ENCODE measurements at places on chromosomes 2 and 18. TPM values are rescaled to one million over a fixed set of nuclear protein-coding genes. Genes with fewer than 3 reads are reported as not detected.

- DNase-seq: no peak
Measured at GRCh38 chr2:12080360-12080759, 333.9 kb downstream of the LPIN1 start.

DNA sequence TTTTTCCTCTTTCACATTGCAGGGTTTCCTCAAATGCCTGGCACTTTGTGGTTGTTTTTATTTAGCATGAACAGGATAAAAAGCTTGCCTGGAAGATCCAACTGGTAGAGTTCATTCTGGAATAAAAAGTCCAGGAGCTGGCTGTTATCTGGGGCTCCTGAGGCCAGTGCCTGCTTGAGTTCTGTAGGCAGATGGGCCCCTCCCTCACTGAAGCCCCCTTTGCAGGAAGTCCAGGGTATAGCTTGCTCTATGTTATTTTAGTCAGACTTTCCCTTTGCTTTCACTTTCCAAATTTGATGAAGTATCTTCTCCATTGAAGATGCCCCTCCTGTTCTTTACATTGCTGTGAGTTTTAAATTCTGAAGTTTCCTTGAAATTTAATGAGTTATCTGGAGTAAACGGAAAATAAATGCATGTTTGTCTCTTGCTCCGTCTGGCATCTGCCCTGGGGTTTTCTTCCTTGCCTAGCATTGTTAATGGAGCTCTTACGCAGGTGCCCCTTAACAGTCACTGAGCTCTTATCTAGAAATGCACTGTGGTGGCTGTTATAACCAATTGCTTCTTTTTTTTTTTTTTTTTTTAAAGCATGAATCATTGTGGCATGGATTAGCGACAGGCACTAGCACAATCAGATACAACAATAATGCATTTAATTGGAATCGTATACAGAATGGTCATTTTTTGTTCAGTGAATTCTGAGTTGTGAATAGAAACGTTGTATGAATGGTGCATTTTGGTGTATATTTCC, 27.0 kb upstream of the LPIN1 start:
- no peak for DNase-seq

DNA sequence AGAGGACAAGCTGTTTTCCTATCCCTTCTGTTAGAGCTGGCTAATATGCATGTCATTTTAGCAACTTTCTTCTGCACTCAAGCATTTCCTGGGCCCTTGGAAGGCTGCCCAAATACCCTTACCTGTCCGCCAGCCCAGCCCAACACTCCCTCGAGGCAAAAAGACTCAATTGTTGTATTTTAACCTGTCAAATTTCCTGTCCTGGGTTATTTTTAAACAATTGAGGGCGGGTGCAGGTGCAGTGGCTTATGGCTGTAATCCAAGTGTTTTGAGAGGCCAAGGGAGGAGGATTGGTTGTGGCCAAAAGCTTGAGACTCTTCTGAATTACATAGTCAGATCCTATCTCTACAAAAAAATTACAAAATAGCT, 125.0 kb upstream of the ARHGAP28 start:
- DNase-seq: peak; percentile 9

- DNase-seq: no peak
Measured at GRCh38 chr2:97932975-97933662, 62.6 kb downstream of the TMEM131 start.

The AGXT gene
- total RNA-seq: not detected

DNA sequence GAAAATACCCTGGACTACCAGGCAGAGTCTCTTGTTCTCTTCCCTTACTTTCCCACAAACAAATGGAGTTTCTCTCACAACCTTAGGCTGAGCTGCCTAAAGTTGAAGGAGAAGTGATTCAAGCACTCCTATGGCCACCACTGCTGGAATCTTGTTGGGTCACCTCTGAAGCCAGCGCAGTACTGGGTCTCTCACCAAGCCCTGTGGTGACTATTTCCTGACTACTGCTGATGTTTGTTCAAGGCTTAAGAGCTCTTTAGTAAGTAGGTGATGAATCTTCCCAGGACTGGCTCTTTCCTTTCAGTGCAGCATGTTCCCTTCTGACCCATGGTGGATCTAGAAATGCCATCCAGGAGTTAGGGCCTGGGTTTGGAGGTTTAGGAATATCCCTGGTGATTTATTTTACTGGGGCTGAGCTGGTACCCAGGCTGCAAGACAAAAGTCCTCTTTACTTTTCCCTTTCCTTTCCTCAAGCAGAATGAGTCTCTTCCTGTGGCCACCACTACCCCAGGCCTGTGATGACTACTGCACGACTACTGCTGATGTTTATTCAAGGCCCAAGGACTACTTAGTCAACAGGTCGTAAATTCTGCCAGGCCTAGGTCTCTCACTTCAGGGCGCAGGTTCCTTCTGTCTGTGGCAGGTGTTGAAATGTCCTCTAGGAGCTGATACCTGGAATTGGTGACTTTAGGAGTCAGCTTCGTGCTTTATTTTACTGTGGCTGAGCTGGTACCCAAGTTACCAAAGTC, 121.8 kb downstream of the SLC4A10 start:
- peak; percentile 16 for DNase-seq

DNA sequence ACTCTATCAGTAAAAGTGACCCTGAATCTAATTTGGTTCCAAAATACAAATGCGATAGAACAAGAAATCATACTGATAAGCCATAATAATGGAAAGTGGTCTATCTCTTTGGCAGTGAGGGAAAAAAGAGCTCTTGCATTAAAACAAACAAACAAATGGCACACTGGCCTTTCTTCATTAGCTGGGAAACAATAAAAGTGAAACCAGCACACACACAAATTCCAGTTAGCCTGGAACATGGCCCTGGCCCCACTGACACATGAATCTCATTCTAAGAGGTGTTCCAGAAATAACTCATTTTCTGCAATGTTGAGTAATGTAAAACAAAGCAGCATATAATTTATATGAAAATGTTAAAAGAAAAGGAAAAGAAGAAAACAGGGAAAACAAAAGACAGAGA, 79.3 kb upstream of the TGFA start:
- no peak for DNase-seq

DNA sequence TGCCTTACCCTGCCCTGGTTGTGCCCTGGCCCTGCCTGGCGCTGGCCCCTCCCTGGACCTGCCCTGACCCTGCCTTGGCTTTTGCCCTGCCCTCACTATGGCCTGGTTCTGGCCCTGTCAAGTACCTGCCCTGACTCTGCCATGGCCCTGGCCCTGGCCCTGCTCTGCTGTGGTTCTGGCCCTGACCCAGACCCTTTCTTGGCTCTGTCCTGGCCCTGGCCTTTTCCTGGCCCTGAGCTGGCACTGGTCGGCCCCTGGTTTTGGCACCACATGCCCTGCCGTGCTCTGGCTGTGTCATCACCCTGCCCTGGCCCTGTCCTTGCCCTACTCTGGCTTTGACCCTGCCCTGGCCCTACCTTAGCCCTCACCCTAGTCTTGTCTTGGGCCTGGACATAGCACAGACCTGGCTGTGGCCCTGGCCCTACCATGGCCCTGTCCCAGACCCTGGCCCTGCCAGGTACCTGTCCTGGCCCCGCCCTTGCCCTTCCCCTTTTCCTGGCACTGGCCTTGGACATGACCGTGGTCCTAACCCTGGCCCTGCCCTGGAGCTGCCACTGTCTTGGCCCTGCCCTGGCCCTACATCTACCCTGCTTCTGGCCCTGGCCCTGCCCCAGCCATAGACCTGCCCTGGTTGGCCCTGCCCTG, 4.8 kb upstream of the ANKRD62 start:
- no peak for DNase-seq

DNA sequence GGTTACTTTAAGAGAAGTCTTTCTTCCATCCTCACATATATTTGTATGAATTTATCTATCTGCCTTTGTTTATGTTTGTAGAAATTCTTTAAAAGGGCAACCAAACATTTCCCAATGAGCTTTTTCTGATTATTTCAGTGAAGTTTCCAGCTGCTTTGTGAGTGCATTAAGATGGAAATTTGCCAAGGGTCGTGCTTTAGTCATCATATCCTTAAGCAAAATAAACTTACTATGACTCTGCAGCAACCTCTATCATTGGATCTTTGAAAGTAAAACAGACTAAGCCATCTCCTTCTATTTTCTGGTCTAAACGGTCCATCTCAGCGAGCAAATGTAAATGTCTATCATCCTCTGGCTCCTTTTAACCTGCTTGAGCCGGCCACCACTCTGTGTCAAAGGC, 489.3 kb downstream of the SOX11 start:
- DNase-seq: peak; percentile 18

DNA sequence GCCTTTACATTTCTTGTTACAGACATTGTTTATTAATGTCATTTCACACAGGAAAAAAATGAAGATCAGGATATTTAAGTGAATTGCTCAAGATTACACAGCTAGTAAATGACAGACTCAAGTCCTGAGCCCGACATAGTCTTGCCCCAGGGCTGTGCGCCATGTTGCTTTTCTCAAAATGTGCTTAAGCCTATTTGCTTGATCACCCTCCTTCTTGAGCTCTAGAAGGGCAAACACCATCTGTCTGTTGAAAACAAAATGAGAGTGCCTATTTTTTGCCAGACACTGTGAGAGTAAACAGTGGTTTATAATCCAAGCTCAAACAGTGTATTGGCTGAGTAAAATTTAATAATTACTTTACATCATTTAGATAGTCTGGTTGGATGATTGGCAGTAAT, 34.8 kb upstream of the HNMT start:
- peak; percentile 20 for DNase-seq

GRCh38 chr2:186339716-186340115, 146.3 kb upstream of the ZC3H15 start:
- DNase-seq: no peak

GRCh38 chr2:239282448-239283287, 118.2 kb downstream of the HDAC4 start:
- no peak for DNase-seq

DNA sequence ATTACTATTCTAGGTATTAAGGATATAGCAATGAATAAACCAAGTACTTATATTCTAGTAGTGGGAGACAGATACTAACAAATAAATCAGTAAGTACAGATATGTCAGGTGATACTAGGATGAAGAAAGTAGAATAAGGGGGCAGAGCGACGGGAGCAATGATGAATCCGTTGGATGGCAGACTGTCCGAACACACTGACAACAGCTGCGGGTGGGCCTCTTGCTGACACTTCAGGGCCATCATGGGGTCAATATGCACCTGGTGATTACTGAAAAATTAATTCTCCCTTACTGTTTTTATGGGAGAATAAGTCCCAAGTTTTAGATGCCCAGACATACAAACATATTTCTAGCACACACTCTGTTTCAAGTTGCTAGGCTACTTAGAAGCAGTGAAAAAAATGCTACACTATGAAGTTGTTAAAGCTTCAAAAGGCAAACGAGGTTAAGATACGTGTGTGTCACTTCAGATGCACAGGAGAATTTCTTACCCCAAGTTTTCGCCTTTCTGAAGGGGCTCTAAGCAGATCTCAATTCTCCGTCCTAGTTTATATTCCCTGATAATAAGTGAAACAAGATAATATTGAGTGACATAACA, 78.7 kb downstream of the USP40 start:
- peak; percentile 23 for DNase-seq

DNA sequence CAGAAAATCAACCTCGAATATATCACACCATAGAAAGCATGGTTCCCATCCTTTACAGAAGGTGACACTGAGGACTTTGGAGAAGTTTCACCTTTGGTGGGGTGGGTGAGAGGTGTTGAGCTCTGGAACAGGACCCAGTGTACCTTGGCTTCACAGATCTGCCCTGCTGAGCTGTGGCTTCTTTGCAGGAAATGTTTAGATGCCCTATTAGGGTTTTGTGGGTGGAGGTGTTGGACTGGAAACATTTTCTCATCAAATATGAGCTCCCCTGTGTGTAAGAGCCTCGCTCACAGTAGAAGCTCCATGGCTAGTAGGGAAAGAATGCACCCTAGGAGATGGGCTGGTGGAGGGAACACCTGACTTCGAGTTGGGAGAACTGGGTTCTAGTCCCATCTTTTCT, 55.6 kb downstream of the RPL37A start:
- DNase-seq: no peak

The SLC9A4 gene
- total RNA-seq: 0.13 TPM

GRCh38 chr18:3219241-3219630, 532 bp downstream of the MYOM1 start:
- no peak for DNase-seq

The ELOA2 gene
- total RNA-seq: not detected

DNA sequence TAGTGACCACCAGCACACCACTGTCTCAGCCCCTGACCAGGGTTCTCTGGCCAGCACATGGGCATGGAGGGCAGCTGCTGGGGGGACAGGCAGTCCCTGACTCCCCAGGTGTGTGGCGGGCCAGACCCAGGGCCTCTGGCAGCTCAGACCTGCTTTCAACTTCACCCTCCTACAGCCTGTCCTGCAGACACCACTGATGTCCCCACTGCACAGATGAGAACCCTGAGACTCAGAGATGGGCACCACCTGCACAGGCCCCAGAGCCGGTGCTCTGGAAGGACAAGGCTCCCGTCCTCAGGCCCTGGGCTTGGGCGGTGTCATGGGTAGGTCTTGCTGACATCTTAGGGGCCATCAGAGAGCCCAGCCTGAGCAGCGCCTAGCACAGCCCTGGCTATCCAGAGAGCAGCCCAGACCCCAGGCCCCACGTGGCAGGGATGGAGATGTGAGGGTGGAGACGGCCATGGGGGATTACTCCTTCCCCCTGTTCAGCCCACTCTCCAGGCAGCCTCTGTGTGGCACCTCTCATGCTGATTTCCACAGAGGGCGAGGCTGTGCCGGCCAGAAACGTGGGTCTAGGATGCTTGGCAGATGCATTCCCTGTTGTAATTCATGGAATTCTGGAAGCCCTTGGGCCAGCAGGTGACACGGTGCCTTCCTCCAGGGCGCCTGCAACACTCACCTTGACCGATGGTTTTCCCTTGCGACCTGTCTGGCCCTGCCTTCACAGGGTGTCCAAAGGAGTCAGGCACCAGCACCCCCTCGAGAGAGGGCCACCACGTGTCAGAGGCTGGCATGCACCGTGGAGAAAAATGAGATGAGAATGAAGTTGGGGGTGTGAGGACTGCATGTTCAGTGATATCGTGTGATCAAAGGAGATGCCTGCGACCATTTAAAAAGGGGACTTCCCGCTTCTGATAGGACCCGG, 61.2 kb upstream of the GLI2 start:
- DNase-seq: no peak

- DNase-seq: no peak
Measured at GRCh38 chr18:55390898-55391297, 197.1 kb downstream of the TCF4 start.
